Activated CD8-positive, alpha-beta memory T cell treated with anti-CD3 and anti-CD28 coated beads, Interleukin-2, amount 50 U/mL, for 4 hours (primary cell): ENCODE measurements at places on chromosomes 6 and 20.

DNA sequence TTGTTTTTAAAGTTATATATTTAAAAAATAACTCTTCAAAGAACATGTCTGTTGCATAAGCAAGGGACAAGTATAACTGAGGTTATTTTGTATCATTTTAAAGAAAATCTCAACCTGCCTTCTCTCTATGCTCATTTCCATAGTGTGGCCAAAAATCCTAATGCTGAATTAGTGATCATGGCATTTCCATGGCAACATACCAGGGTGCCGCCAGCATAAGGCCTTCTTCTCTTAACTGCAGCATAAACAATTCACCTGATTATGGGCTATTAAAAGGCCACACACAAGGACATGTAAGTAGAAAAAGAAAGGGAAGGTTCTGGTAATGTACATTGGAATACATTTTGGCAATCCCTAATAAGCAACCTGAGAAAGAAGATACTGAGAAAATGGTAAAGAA is 95.1 kb upstream of the RNF217 start:
- DNase-seq, result no peak

- DNase-seq, result no peak
Measured at GRCh38 chr6:168248148-168248620, 71.4 kb downstream of the DACT2 start.

DNA sequence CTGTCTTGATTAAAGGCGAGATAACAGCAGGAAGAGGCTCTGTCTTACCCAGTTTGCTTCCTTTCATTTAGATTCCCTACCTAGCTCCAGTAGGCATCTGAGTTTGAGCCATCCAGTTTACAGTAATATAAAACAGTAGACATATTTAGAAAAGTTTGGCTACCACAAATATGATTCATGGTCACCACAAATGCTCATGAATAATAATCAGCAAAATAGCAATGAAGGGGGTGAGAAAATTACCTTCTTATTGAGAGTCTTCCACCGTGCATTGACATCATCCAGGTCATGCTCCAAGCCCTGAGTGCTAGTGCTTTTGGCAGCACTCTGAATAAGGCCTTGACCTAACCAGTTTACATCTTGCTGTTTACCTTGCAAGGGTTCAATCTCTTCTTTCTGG is 106.2 kb downstream of the DST start:
- DNase-seq, result no peak

GRCh38 chr6:27565839-27566779 is 93.2 kb upstream of the ZNF184 start:
- DNase-seq, result no peak

- DNase-seq, result no peak
Measured at GRCh38 chr6:52415917-52416628, 4.1 kb upstream of the EFHC1 start.

DNA sequence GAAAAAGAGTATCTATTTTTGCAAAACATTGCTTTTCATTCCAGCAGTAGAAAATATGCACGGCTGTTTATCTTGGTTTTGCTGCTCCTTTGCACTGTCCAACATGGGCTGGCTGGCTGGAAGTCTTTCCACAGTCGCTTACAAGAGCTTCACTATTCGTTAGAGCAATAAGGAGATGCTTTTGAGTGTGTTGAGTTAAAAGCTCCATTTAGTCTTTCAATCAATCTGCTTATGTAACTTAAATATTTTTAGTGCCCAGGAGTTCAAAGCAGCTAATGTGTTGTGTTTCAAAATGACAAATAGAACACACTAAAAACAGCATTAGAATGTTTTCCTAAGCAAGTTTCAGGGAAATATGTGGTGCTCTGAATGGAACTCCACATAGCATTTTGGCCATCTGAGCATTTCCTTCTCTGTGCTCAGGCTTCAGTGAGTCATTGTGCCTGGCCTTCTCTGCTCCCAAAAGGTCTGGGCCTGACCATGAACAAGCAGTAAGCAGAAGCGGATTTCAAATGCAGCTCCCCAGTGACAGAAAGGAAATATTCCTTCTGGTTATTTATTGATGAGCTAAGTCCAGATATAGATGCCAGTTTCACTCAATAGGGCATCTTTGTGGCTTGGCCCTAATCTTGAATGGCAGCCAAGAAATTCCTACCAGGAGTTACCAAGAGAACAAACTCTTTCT is 580.3 kb downstream of the TENT5A start:
- no peak for DNase-seq

GRCh38 chr6:73079978-73080377 is 145.3 kb downstream of the KHDC1L start:
- no peak for DNase-seq

DNA sequence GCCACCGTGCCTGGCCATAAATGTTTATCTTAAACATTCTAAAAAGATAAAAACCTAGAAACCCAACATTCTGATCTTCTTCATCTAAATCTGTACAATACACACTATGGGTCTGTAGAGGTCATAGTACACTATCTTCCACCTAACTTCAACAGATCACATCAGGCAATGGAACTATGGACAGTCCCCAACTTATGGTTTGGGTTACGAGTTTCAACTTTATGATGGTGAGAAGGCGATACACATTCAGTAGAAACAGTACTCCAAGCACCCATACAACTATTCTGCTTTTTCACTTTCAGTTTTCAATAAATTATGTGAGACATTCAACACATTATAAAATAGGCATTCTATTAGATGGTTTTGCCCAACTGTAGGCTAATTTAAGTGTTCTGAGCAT is 23.1 kb downstream of the FKBP5 start:
- no peak for DNase-seq

DNA sequence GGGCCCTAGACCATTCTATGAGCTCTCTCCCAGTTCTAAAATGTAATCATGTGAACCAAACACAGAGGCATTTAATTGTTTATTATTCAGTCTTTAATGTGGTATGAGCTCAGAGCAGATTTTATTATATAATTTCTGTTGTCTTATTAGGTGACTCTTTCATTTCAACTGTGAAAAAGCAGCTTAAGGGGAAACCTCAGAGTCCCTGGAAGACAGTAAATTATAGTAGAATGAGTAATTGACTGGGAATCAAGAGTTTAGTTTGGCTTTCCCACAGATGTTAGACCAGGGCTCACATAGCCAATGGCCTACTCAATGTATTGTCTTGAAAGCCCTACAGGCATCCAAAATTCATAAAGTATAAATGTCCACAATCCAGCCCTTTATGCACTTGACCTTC is 390.4 kb upstream of the SLC35B3 start:
- DNase-seq, result no peak

- no peak for DNase-seq
Measured at GRCh38 chr20:1184638-1185315, at the start of gene TMEM74B. Gene TMEM74B (minus strand): TSS chr20:1184981. CDS start chr20:1183801, 1,180 bp downstream.

DNA sequence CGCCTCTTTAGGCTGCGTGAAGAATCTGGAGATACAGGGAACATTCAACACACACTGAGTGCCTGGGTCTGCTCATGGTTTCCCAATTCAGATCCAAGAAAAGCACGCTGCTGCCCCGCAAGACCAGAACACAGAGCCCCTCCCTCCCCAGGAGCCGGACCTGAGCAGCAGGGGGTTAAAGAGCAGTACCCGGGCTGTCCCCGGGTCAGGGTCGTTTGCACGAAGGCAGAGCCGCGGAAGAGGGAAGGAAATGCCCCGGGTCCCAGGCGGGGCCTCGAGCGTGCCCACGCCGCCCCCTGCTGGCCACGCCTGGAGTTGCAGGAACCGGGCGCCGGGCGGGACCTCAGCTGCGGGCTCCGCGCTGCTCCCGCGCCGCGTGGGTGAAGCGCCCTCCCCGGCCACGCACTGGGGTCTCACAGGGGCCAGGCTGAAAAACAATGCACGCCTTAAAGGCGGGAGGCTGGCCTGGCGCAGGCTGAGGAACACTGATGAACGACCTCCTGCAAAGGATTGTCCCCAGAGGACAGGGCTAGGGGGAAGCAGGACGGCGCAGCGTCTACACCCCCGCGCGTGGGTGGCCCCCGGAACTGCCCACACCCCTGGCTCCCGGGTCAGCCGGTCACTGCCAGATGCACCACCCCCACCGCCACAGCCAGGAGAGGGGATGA is 48.9 kb downstream of the ANKRD60 start:
- DNase-seq, result peak; percentile 71

GRCh38 chr6:144745439-144745838 is 460.3 kb downstream of the UTRN start:
- DNase-seq, result no peak

GRCh38 chr6:154619146-154619545 is 108.7 kb upstream of the CNKSR3 start:
- no peak for DNase-seq

GRCh38 chr6:25472306-25472705 is 179.7 kb upstream of the SCGN start:
- DNase-seq, result no peak

- DNase-seq, result no peak
Measured at GRCh38 chr6:89977808-89978748, 83.8 kb downstream of the GJA10 start.

DNA sequence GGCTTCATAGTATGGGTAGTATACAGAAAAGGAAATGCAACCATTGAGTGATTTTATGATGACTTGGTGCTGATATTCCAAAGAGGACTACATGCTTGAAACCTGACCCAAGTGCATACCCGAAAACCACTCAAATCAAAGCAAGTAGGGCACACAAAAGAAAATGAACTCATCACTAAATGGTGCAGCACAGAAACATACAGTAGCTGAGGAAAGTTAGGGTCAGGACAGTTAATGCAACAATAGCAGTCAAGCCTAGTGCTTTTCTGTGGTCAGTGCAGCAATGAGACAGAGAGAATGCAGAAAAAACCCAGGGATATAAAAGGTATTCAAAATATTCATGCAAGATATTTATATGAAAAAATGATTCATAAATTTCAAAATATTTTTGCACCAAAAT is 711.1 kb downstream of the EPHA7 start:
- DNase-seq, result no peak

GRCh38 chr6:43076464-43077332 is 584 bp downstream of the PTK7 start:
- no peak for DNase-seq

GRCh38 chr6:140623498-140623897 is 1249.0 kb upstream of the CITED2 start:
- DNase-seq, result no peak

DNA sequence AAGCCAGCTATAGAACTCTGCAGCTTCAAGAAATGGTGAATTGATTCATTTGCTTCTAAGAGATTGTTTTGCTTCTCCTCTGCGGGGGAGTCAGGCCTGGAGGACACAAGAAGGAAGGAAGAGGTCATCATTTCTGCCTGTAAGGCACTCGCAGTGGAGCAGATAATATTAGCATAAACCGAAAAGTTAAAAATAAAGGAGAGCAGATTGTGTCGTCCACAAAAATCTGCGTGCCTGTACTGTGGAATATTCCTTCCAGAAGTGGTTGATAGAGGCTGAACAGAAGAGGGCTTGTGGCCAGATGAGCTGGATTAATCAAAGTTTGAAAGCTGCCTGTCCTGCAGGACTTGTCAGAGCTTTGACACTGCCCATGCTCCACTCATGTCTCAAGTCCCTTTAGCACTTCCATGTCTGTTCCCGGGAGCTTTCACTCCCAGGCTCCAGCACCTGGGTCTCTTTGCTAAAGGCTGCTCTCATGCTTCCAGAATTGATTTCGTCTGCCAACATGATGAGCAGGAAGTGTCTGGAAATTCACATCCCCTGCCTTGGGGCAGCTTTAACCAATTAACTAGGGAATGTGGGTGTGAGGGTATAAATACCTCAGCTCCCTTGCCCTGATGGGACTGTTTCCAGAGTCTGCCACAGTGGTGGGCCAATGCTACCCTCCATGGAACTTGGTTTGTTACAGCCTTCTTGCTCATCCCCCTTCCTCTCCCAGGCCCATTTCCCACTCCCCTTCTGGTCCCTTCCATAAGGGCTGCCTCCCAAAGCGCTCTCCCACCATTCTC is 65.1 kb upstream of the STX16 start:
- DNase-seq, result no peak

GRCh38 chr20:17431621-17432364 is 99.4 kb downstream of the BFSP1 start:
- DNase-seq, result peak; percentile 49

DNA sequence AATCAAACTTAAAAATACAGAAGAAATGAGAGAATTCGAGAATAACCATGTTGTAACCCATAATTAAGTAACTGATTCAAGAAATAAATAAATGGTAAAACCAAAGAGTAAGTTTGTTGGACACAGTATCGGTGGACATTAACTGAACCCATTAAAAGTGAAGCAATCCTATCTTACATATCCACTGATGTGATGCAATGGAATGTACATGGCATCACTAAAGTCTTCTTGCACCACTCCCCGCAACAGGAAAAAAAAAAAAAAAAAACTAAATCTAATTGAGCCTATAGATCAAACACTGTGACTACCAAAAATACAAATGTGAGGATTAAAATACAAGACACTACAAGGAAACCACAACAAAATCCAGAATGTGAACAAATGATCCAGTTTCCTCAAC is 7.9 kb downstream of the SNX14 start:
- no peak for DNase-seq

GRCh38 chr6:22622351-22622750 is 53.0 kb downstream of the HDGFL1 start:
- DNase-seq, result no peak

- DNase-seq, result no peak
Measured at GRCh38 chr20:62855120-62855519, 6.5 kb downstream of the TCFL5 start.

GRCh38 chr20:13510837-13511488 is 127.8 kb downstream of the TASP1 start:
- no peak for DNase-seq

GRCh38 chr6:130223508-130223907 is 757 bp upstream of the SAMD3 start:
- DNase-seq, result peak; percentile 52

GRCh38 chr6:9254251-9254650 is 818.9 kb upstream of the SLC35B3 start:
- DNase-seq, result no peak

DNA sequence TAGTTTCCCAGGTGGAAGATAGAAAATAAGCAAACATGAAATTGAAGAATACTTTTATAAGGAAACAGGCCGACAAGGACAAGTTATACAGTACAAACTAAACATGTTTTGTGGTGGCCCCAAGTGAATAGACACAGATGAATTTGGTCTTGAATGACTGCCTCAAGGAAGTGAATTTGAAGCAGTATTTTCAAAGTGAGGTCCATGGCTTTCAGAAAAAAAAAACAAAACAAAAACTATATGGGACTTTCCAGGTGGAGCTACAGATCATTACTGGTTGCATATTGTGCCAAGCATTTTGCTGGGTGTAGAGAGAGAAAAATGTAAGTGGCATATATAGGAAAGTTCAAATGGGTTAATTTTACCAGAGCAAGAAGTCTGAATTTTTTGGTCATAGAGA is 68.8 kb downstream of the CYB5R4 start:
- no peak for DNase-seq

DNA sequence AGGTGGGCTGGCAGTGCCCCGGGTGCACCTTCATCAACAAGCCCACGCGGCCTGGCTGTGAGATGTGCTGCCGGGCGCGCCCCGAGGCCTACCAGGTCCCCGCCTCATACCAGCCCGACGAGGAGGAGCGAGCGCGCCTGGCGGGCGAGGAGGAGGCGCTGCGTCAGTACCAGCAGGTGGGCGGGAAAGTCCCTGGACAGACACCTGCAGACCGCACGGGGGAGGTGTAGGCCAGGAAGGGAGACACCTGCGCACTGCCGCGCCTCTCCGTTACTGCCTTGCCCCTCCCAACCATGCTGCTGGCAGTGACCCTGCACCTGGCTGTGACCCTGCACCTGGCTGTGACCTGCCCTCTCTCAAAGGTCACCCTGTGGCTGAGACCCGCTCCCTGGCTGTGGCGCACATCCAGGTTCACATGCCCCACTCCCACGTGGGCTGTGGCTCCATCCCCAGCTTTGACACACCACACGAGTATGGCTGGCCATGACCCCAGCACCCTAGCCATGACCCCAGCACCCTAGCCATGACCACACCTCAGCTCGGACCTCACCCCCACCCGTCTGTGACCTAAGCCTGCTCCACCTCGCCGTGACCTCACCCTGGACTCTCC is 11.6 kb downstream of the RBCK1 start:
- no peak for DNase-seq
